ENCODE measurements at places on chromosomes 12 and 14.

- DNase-seq: peak; percentile 45
Observed at GRCh38 chr12:96210376-96211055, 16.3 kb downstream of the ELK3 start.

DNA sequence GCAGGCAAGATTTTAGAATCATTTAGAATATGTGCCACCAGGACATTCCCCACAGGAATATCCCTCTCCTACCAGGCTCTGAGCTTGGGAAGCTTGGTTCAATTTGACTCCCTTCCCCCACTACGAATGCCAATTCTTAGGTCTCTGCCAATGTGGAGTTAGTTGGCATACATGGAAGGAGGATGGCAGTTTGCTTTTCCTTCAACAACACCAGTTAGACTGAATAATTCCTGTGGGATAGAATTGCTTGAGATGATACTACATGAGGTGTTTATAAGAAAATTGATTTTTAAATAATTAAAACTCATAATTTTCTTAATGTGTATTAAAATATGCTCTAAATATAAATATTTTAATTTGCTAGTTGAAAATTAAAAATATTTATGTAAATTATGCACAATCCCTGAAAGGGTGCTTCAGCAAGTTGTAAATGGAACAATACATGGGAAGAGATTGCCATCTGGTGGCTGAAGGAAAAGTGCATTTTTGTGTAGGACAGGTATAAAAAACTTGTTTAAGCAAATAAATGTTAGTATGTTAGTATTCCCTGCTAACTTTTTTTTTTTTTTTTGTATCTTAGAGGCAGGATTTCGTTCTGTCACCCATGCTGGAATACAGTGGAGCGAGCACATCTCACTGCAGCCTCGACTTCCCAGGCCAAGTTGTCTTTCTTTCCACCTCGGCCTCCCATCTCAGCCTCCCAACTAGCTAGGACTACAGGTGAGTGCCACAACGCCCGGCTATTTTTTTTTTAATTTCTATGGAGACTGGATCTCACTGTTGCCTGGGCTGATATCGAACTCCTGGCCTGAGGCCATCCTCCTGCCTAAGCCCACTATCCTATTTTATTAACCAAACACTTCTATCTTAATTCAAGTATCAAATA is 25.8 kb upstream of the STRAP start:
- DNase-seq: peak; percentile 44

GRCh38 chr12:532908-533565 is 73.3 kb downstream of the B4GALNT3 start:
- no peak for DNase-seq

- DNase-seq: no peak
Observed at GRCh38 chr12:77070382-77070781, 5.0 kb upstream of the E2F7 start.

DNA sequence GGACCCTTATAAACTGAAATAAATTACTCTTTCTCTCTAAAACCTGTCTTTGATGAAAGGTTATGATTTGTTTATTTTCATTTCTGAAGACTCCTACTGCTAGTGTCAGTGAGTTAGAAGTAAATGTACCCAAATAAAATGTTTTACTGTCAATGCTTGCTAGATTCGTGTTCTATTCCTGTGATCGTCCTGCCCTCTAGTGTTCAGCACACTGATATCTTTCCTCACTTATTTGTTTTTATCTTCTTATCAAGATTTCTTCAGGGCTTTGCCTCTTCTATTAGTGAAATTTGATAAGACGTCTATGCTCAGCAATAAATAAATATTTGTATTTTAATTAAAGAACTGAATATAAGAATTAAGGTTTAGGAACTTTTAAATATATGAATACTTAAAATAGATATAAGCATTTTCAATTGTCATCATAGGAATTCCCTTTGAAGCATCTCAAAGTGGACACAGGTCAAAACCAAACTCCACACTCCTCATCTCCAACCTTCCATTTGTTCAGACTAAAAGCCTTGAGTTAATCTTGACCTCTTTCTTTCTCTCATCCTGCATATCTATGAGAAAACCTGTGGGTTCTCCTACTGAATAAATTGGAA is 75.8 kb downstream of the C12orf50 start:
- DNase-seq: no peak

- no peak for DNase-seq
Observed at GRCh38 chr12:75951399-75952278, 79.9 kb downstream of the PHLDA1 start.

GRCh38 chr14:81427348-81428058 is 27.4 kb upstream of the STON2 start:
- DNase-seq: no peak

DNA sequence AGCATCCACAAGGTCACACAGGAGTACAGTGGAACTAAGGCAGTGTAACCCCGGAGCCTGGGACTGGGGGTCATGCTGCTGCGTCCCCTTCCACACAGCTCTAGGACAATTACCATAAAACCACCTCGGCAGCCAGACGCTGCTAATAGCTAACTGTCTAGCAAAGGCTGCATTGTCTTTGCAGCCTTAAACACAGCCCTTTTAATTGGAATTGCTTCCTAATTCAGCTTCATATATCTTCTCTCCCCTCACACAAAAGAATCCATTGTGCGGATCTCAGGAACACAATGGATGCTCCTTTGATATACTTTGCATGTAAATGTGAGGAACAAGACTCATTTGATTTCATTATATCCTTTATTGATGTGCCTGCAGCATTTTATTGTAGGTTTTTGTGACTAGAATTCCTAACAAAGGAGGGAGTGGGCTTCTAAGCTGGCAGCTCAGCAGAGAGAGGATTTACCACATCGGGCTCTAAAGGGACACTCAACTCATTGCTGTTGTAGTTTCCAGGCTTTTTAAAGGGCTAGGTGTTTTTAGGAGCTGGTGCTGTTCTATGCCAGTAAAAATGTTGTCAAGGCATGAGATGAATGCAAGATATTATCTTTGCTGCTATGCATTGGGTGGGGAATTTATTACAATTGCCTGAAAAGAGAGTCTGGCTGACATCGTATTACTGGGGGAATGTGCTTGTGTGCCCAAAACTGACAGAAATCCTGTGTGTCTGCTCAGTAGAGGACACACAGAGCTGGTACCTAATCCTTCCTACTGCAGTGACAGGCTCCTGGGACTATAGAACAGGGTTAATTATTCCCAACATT is 30.4 kb upstream of the DACT1 start:
- no peak for DNase-seq

GRCh38 chr12:98592825-98593322 is 612 bp upstream of the SLC25A3 start:
- no peak for DNase-seq

DNA sequence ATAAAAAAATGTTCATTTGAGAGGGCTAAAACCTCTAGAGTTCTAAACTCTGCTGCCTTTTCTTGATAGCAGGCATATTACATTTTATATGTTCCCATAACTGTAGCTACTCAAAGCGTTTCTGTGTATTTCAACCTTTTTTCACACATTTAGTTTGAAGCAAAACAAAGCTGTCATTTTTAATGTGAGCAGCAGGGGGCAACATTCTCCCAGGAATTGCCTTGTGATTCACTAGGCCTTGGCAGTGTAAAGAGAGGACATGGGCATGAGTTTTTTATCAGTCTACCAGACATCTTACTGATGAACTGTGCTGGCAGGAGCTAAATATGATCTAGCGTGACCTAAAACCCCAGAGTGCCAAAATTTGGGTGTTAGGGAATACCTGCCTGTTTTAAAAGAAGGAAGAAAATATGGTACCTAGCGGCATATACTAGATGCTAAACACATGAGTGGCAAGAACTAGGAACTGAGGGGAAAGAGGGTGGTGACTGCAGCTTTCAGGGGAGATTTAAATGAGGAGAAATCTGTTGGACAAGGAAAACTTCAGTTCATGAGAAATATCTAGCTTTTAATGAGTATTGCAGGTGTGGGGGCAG is 65.3 kb downstream of the IFT43 start:
- peak; percentile 40 for DNase-seq

- DNase-seq: no peak
Observed at GRCh38 chr14:29926701-29927375, 809 bp downstream of the PRKD1 start.

GRCh38 chr12:1204581-1205121 is 213.6 kb downstream of the ERC1 start:
- peak; percentile 21 for DNase-seq

GRCh38 chr12:11798006-11798708 is 148.7 kb downstream of the ETV6 start:
- no peak for DNase-seq

GRCh38 chr12:11656550-11656949 is 7.1 kb downstream of the ETV6 start:
- DNase-seq: no peak

DNA sequence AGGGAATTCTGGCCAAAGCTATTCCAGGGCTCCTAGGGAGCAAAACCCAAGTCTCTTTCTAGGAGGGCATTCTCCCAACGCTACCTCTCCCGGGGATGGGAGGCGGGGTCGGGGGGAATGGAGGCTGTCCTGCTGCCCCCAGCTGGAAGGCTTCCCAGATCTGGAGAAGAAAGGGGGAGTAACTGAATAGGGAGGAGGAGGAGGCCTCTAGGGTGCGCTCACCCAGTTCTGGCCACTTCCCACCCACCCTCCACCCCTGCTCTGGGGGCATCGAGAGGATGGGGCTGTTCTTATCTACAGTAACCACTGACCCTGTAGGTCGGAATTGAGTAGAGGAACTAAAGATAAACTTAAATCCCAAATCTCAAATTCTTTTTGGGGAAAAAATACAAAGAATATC is 579 bp upstream of the RNASE1 start:
- DNase-seq: no peak

DNA sequence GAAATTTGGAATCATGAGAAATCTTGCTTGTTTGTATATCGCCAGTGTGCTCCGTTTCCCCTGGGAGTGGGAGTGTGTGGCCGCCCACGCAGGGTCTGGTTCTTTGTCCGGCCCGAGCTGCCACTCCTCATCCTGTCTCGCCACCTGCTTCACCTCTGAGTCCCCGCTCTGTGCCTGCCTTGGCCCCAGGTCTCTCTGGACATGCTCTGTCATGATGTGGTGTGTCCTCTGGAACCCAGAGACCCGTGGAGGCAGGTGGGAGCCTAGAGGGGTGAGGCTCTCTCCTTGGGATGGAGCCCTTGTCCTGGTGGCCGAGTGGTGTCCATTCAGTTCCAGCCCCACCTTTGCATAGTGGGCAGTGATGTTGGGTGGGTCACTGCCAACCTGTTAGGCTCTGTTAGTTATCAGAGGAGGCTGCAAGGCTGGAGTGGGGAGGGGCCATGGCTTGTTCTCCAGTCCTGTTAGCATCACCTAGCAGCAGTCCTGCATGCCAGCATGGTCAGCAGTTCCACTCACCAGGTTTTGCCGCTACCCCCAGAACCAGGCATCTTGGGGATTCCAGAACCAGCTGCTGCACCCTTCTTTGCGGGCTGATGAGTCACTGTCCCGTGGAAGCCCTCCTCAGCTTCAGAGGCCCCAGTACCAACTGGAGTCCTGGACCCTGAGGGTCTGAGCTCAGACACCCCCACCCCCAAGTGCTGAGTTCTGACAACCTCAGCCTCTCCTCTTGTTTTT is 76.5 kb downstream of the EP400 start:
- no peak for DNase-seq

DNA sequence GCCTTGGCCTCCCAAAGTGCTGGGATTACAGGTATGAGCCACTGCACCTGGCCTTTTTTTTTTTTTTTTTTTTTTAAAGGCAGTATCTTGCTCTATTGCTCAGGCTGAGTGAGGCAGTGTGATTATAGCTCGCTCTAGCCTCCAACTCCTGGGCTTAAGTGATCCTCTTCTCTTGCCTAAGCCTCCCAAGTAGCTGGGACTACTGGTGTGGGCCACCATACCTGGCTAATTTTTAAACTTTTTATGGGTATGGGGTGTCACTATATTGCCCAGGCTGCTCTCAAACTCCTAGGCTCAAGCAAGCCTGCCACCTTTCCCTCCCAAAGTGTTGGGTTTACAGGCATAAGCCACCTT is 58.6 kb downstream of the DIP2B start:
- DNase-seq: no peak

DNA sequence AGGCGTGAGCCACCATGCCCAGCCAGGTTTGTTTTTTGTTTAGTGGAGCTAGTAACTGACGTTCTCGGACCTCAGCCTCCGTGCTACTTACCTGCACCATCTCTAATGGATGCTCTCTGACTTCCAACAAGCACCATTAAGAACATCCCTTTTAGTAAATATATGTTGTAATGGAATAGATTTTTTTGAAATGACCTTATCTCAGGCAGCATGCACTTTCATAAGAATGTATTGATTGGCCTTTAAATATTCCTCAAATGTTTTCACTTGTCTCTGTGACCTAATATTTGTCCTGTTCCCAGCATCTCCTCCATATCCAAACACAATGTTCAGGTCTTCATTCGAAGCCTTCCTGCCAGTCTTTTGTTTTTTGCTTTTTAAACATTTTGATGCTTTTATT is 51.7 kb downstream of the PLXNC1 start:
- no peak for DNase-seq

DNA sequence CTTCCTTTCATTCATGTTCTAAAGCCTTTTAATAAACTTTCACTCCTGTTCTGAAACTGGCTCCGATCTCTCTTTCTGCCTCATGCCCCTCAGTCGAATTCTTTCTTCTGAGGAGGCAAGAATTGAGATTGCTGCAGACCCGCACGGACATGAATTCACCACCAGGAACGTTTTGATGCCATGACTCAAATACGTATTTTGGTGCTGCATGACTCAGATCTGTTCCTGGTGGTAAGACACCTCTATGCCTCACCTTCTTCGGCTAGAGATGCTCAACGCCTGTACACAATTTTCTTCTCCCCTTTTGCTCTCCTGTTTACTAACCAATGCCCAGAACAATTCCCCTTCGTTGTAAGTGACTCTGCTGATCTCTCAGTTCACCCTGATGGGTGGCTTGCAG is 52.0 kb upstream of the RIMBP2 start:
- no peak for DNase-seq

DNA sequence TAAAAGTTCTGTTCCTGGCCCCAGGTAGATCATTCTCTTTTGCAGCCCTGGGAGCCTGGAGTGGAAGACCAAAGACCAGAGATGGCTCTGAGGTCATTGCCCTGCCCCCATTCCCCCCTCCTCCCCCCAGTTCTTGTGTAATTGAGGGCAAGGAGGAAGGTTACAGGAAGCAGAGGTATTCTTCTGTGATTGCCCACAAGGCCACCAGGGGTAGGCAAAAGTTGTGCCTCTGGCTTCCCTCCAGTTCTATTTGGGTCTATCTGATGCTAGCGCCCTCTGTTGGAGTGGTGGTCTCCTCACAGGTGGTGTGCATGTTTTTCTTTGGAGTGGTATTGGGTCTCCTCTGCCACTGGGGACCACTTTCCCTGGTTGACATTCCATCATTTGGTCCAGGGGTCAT is 41.2 kb upstream of the CRY1 start:
- DNase-seq: peak; percentile 50

DNA sequence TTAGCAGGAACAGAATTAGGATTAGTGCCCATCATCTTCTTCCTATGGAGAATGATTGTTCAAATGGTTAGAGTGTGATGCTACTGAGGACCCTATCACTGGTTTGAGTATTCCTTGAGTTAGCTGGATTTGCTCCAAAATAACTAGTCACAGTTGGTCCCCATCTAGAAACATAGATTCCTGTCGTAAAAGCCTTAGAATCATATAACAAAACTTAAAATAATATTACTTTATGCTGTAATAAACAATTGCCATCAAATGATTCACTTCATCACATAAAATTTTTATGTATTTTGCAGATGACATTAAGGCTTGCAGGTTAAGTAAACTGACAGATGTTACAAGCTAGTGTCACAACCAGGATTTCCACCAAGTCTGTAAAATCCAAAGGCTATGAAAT is 209.8 kb downstream of the CCER1 start:
- DNase-seq: no peak

Measured in central memory CD4-positive, alpha-beta T cell (primary cell).